ENCODE measurements at places on chromosomes 2 and 18. TPM values are rescaled to one million over a fixed set of nuclear protein-coding genes. Genes with fewer than 3 reads are reported as not detected.

- H3K27me3 ChIP-seq, result no peaks in the 10 kb centered on the region
- DNase-seq, result no peak
- no peaks in the 10 kb centered on the region for H3K4me1 ChIP-seq
- H3K4me3 ChIP-seq, result no peak overlapping the region
Measured at GRCh38 chr2:135701442-135701841, 40.2 kb upstream of the UBXN4 start.

- H3K36me3 ChIP-seq, result no peaks in the 10 kb centered on the region
- H3K27ac ChIP-seq, result no peak overlapping the region
- no peaks in the 10 kb centered on the region for H3K4me1 ChIP-seq
- DNase-seq, result no peak
- no peak overlapping the region for H3K4me3 ChIP-seq
Measured at GRCh38 chr2:142220239-142220638, 89.4 kb upstream of the LRP1B start.

- DNase-seq, result no peak
- no peak overlapping the region for H3K4me3 ChIP-seq
- peaks cover 45% of the 10 kb centered on the region for H3K36me3 ChIP-seq
- H3K27me3 ChIP-seq, result no peaks in the 10 kb centered on the region
- no peak overlapping the region for H3K27ac ChIP-seq
Measured at GRCh38 chr2:200944467-200945394, 18.7 kb downstream of the ORC2 start.

DNA sequence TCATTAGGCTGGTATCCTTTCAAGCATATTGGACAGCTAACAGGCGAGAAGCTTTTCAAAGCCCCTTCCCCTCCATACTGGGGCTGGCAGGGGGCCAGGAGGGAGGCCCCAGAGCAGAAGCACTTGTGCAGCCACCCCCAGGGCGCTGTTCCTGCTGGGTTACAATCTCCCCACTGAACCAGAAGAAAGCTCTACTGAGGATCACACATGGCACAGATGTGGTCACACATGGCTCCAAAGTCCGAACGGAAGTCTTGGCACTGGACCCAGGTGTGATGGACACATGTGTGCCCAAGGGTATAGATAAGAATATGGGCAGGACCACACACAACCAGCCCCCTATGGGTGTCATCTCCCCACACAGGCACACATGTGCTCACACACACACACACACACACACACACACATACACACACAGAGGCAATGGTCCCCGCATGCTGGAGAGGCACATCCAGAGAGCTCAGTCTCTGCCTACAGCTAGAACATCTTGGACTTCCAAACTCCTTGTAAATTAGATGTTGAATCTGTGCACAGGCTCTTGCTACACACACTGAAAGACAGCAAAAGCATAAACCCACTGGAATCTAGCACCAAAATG is 56.4 kb downstream of the TTC32 start:
- H3K36me3 ChIP-seq, result no peaks in the 10 kb centered on the region
- H3K4me3 ChIP-seq, result no peak overlapping the region
- H3K27me3 ChIP-seq, result peaks cover 15% of the 10 kb centered on the region
- DNase-seq, result no peak

The KRTCAP3 gene
- polyA plus RNA-seq, result not detected

GRCh38 chr2:54396107-54396506 is 60.0 kb upstream of the SPTBN1 start:
- no peak for DNase-seq
- peaks cover 9% of the 10 kb centered on the region for H3K4me1 ChIP-seq
- H3K27me3 ChIP-seq, result no peaks in the 10 kb centered on the region
- no peak overlapping the region for H3K4me3 ChIP-seq

The CRACDL gene
- not detected for polyA plus RNA-seq

The LINC00305 gene
- not detected for polyA plus RNA-seq

GRCh38 chr2:199850218-199850717 is 724 bp downstream of the FTCDNL1 start:
- H3K27me3 ChIP-seq, result peaks cover 6% of the 10 kb centered on the region
- peaks cover 8% of the 10 kb centered on the region for H3K4me1 ChIP-seq
- peak overlapping the region; percentile 73 for H3K4me3 ChIP-seq
- H3K27ac ChIP-seq, result no peak overlapping the region

- no peaks in the 10 kb centered on the region for H3K27me3 ChIP-seq
- H3K27ac ChIP-seq, result no peak overlapping the region
- H3K36me3 ChIP-seq, result no peaks in the 10 kb centered on the region
- DNase-seq, result no peak
- no peaks in the 10 kb centered on the region for H3K4me1 ChIP-seq
- H3K4me3 ChIP-seq, result no peak overlapping the region
Measured at GRCh38 chr18:30404422-30404821, 638.1 kb downstream of the DSC3 start.

- no peak for DNase-seq
- no peak overlapping the region for H3K27ac ChIP-seq
- peaks cover 6% of the 10 kb centered on the region for H3K36me3 ChIP-seq
- peaks cover 20% of the 10 kb centered on the region for H3K27me3 ChIP-seq
- H3K4me3 ChIP-seq, result no peak overlapping the region
Measured at GRCh38 chr2:73718851-73719621, 18.1 kb downstream of the TPRKB start.

- DNase-seq, result no peak
- H3K27ac ChIP-seq, result no peak overlapping the region
- no peaks in the 10 kb centered on the region for H3K27me3 ChIP-seq
- no peaks in the 10 kb centered on the region for H3K4me1 ChIP-seq
Measured at GRCh38 chr2:83565181-83565580, 893.9 kb downstream of the SUCLG1 start.

GRCh38 chr2:238387332-238387731 is 39.4 kb upstream of the ASB1 start:
- H3K27ac ChIP-seq, result peak overlapping the region; percentile 32
- peaks cover 21% of the 10 kb centered on the region for H3K36me3 ChIP-seq
- H3K27me3 ChIP-seq, result no peaks in the 10 kb centered on the region
- H3K4me1 ChIP-seq, result peaks cover 14% of the 10 kb centered on the region

GRCh38 chr2:149258531-149258930 is 71.9 kb upstream of the LYPD6 start:
- H3K27me3 ChIP-seq, result peaks cover 8% of the 10 kb centered on the region
- no peaks in the 10 kb centered on the region for H3K4me1 ChIP-seq
- no peak overlapping the region for H3K27ac ChIP-seq

DNA sequence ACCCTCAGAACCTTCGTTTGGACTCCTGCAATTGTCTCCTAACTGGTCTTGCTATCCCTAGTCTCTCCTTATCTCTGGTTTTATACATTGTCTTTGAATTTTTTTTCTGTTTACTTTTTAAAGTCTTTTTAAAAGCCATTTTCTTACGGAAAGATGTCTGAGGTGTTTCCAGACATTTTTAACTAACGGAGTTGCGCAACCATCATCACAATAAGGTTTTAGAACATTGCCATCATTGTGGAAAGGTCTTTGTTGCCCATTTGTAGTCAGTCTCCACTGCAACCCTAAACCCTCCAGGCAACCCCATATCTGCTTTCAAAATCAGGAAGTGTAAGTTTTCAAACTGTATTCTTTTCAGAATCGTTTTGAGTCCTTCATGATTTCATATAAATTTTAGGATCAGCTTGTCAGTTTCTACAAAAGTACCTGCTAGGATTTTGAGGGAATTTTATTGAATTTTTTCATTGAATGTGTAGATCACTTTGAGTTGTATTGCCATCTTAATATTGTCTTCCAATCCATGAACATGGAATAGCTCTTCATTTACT is 46.3 kb downstream of the ANKRD12 start:
- peaks cover 10% of the 10 kb centered on the region for H3K36me3 ChIP-seq
- no peak overlapping the region for H3K27ac ChIP-seq
- peaks cover 4% of the 10 kb centered on the region for H3K27me3 ChIP-seq

- H3K4me3 ChIP-seq, result peak overlapping the region; percentile 70
- peaks cover 40% of the 10 kb centered on the region for H3K36me3 ChIP-seq
- peaks cover 3% of the 10 kb centered on the region for H3K27me3 ChIP-seq
- no peak for DNase-seq
- H3K4me1 ChIP-seq, result peaks cover 100% of the 10 kb centered on the region
Measured at GRCh38 chr18:77112747-77113092, 19.9 kb downstream of the MBP start.

- H3K27ac ChIP-seq, result peak overlapping the region; percentile 88
- no peaks in the 10 kb centered on the region for H3K27me3 ChIP-seq
- H3K4me1 ChIP-seq, result peaks cover 70% of the 10 kb centered on the region
- peaks cover 18% of the 10 kb centered on the region for H3K36me3 ChIP-seq
Measured at GRCh38 chr2:233389601-233390125, 35.4 kb downstream of the DGKD start.

The PAPOLG gene
- polyA plus RNA-seq, result 5.1 TPM

The NHEJ1 gene
- polyA plus RNA-seq, result 19.2 TPM

The CXCR1 gene
- 13.0 TPM for polyA plus RNA-seq

GRCh38 chr2:36355151-36355889 is at the start of gene CRIM1:
Gene CRIM1 (plus strand): TSS chr2:36355778. CDS start chr2:36356293, 515 bp downstream.
- peaks cover 41% of the 10 kb centered on the region for H3K4me1 ChIP-seq
- H3K27ac ChIP-seq, result peak within 1 kb of the TSS; percentile 18
- H3K36me3 ChIP-seq, result no peaks in the 10 kb centered on the region
- DNase-seq, result peak; percentile 59
- H3K4me3 ChIP-seq, result peak within 1 kb of the TSS; percentile 97

DNA sequence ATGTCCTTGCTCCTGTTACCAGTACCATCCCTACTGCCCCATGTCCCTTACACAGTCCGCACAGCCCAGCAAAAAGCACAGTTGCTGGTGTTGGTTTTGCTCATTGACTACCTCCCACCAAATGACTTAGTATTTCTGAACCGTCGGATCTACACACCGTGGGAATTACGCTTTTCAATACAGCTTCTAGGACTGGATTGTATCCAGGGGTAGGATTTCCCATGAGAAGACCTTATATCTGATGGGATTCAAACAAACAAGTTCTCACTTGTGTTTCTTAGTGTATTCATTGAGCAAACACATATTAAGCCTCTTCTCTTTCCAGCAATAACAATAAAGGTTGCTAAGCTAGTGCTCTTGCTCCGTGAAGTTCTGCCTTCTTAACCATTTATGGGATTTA is 25.8 kb downstream of the TRAPPC12 start:
- peaks cover 43% of the 10 kb centered on the region for H3K4me1 ChIP-seq
- H3K36me3 ChIP-seq, result peaks cover 12% of the 10 kb centered on the region
- no peak overlapping the region for H3K4me3 ChIP-seq
- H3K27ac ChIP-seq, result no peak overlapping the region
- DNase-seq, result no peak

GRCh38 chr18:48949050-48949605 is 1.6 kb downstream of the SMAD7 start:
- H3K27ac ChIP-seq, result peak overlapping the region; percentile 99
- H3K27me3 ChIP-seq, result peaks cover 47% of the 10 kb centered on the region
- H3K4me1 ChIP-seq, result peaks cover 45% of the 10 kb centered on the region
- H3K36me3 ChIP-seq, result peaks cover 24% of the 10 kb centered on the region
- H3K4me3 ChIP-seq, result peak overlapping the region; percentile 99

DNA sequence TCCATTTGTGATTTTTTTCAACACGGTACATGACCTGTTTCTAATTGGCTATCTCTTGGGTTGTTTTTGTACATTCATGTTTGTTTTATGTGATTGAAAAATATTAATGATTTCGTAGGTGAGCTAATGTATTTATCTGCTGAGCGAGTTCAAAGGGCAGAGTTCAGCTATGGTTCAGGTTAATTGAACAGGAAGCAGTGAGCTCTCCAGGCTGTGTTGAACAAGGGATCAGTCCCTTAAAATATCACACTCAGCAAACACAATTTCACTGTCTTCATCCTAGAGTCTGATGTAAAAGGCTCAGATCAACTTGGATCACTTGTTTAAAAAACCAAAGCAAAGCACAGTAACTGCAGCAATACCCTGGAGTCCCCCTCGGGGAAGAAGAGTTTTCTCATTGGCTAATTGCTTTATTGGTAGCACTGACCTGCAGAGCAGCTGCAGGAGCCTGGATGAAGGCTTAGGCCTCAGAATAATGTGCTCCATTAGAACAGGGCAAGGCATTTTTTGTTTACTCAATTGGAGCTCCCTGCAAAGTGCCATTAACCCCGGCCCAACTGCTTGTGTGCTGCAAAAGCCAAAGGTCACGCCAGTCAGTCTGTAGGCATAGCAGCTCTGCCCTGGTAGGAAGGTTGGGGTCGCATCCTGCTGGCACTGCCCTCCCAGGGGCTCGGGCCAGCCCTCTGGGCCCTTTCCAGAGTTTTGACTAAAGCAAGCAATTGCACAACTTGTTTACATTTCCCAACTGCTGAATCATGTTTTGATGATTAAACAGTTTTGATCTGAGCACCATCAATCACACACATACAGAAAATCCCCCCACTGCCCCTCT is 10.5 kb downstream of the ONECUT2 start:
- no peaks in the 10 kb centered on the region for H3K36me3 ChIP-seq
- no peak overlapping the region for H3K27ac ChIP-seq
- no peak overlapping the region for H3K4me3 ChIP-seq
- H3K27me3 ChIP-seq, result peaks cover 19% of the 10 kb centered on the region
- no peak for DNase-seq
- H3K4me1 ChIP-seq, result no peaks in the 10 kb centered on the region

GRCh38 chr2:38454081-38454480 is 77.0 kb upstream of the ATL2 start:
- no peaks in the 10 kb centered on the region for H3K4me1 ChIP-seq
- DNase-seq, result no peak
- H3K36me3 ChIP-seq, result no peaks in the 10 kb centered on the region
- H3K27ac ChIP-seq, result no peak overlapping the region
- H3K27me3 ChIP-seq, result peaks cover 6% of the 10 kb centered on the region

GRCh38 chr2:169013628-169014026 is 17.5 kb downstream of the ABCB11 start:
- no peak for DNase-seq
- H3K4me1 ChIP-seq, result peaks cover 4% of the 10 kb centered on the region
- H3K36me3 ChIP-seq, result no peaks in the 10 kb centered on the region
- H3K27me3 ChIP-seq, result no peaks in the 10 kb centered on the region
- no peak overlapping the region for H3K27ac ChIP-seq
- no peak overlapping the region for H3K4me3 ChIP-seq

GRCh38 chr2:705971-706511 is 28.8 kb upstream of the TMEM18 start:
- H3K4me1 ChIP-seq, result no peaks in the 10 kb centered on the region
- DNase-seq, result no peak
- no peak overlapping the region for H3K4me3 ChIP-seq
- H3K36me3 ChIP-seq, result no peaks in the 10 kb centered on the region

The CFAP65 gene
- not detected for polyA plus RNA-seq

DNA sequence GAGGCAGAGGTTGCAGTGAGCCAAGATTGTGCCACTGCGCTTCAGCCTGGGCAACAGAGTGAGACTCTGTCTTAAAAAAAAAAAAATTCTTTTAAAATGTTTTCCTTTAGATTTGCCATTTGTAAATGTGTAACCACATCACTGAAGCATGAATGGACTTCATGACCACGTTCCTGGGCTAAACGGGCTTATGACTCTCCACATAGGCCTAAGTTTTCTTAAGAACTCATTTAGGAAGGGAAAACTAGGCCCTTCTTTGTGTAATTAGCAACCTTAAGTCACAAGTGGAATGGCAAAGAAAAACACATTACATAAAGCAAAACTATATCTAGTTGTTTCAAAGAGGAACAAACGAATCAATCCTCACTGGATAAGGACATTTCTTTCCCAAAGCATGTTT is 99.5 kb downstream of the MEIS1 start:
- no peaks in the 10 kb centered on the region for H3K36me3 ChIP-seq
- peaks cover 2% of the 10 kb centered on the region for H3K27me3 ChIP-seq
- no peak overlapping the region for H3K27ac ChIP-seq
- no peak for DNase-seq
- H3K4me3 ChIP-seq, result no peak overlapping the region

GRCh38 chr18:44838971-44839666 is 158.4 kb downstream of the SETBP1 start:
- H3K27ac ChIP-seq, result peak overlapping the region; percentile 86
- peaks cover 3% of the 10 kb centered on the region for H3K36me3 ChIP-seq
- no peaks in the 10 kb centered on the region for H3K27me3 ChIP-seq
- peaks cover 58% of the 10 kb centered on the region for H3K4me1 ChIP-seq

The HAAO gene
- 0.50 TPM for polyA plus RNA-seq

The SIX3 gene
- polyA plus RNA-seq, result not detected

The POTEC gene
- polyA plus RNA-seq, result not detected

GRCh38 chr2:203730076-203730729 is 23.8 kb downstream of the CD28 start:
- H3K27me3 ChIP-seq, result no peaks in the 10 kb centered on the region
- no peaks in the 10 kb centered on the region for H3K4me1 ChIP-seq
- H3K27ac ChIP-seq, result no peak overlapping the region
- H3K4me3 ChIP-seq, result no peak overlapping the region
